Kasumi-1 (cell line): ENCODE measurements at places on chromosomes 2 and 18.

DNA sequence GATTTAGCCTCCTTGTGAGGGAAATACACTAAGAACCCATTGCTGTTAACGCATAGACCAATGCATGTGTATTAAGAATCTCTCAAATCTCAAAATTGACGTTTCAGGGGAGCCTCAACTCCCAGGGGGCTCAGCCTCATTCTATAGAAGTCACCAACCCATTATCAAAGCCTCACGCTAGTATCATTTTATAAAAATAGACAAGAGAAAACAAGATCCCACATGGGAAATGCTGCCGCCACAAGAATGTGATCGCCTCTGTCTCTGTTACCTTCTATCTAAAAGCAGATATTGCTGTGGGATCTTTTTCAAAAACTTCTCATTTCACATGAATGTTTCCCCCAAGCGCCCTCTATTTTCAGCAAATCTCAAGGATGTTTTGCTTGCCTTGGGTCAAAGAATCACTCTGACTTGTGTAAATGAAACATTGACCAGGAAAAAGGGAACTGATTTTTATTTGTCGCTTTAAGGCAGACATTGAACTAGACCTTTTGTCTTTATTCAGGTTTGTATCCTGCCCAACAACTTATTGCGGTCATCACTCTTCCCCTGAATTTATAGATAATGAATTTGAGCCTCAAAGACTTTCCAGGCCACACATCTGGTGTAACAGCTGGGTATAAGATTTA, 679.0 kb upstream of the ID2 start:
- DNase-seq, result no peak

GRCh38 chr2:18799397-18799796, 210.0 kb upstream of the NT5C1B start:
- no peak for DNase-seq

DNA sequence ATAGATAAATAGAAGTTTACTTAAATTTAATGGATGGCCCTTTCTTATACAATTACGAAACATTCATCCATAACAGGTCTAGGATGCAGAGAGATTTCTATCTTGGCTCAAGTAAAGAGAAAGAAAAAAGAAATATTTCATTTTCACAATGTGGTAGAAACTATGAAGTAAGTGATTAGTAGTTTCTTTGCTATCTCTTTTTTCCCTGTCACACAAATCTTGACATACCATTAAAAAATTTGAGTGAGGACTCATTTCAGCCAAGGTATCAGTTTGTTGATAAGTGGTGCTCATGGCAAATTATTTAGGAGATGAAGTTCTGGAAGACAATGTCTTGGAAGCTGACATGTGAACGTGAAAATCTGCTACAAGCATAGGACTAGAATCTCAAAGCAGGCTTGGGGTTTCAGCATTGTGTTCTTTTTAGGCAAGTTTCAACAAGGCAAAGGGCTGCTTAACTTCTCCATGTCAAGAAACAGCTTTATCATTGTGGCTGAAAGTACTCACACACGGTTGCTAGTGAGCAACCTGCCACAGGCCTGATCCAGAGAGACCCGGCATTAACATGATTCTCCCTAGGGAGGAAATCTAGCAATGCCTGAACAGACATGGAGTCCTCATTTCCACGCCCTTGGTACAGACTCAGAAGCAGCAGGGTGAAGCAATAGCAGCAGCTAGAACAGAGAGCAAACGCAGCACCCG, 414.6 kb downstream of the DLGAP1 start:
- no peak for DNase-seq

DNA sequence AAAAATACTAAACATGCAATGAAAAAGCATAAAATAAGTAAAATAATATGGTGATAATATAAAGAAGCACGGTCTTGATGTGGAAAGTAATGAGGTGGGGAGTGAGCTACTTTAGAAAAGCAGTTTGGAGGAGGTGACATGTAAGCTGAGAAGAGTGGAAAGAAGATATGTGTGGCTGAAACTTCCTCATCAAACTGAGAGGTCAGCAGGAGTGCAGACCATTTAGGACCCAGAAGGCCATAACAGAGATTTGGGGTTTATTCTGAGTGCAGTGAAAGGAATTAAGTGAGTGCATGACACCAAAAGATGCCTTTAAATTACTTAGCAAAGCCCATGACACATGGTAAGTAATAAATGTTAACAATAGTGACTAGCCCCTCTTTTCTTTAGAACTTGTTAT, 24.4 kb upstream of the TMEM182 start:
- DNase-seq, result no peak

DNA sequence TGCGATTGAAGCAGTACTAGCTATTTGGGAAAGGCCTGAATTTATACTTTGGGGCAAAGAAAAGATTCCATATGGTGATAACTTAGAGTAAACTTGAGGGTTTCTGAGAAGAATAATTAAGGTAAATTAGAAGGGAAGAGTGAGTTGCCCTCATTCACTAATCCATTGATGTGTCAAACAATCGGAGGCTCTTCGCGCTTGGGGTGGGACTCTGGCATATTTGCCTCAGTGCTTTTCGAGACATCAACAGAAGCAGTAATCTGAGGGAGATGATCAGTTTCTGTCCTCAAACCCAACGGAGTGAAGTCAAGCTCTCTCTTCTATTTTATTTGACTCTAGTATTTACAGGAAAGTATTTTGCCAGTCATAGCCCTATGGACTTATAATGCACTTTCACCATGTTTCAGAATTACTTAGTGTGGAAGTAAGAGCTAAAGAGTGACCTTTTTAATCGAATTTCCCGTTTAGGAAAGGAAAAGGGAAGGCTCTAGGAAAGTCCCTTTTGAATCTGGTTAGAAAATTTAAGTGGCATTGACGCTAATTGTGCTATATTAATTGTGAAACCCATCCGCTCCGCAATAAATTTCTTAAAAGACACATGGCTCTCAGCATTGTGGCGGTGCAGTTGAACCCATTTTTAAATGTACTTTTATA, 1.3 kb downstream of the RAB10 start:
- DNase-seq, result peak; percentile 32

DNA sequence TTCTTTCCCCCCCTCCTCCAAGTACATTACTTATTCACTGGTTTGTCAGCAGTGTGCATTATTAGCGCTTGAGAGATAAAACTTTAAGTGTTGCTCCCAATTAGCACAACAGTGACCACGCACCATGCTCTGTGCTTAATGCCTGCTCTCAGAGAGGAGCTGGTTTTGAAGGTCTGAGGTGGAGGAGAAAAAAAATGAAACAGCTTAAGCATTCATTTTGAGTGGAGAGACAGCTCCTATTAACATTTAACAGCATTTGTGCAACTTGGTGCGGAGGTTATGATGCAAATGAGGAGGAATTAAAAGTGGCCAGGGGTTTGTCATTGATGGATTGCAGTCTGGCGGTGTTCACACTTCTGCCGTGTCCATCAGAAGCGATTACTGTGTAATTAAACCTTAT, 141.8 kb downstream of the FIGN start:
- no peak for DNase-seq

DNA sequence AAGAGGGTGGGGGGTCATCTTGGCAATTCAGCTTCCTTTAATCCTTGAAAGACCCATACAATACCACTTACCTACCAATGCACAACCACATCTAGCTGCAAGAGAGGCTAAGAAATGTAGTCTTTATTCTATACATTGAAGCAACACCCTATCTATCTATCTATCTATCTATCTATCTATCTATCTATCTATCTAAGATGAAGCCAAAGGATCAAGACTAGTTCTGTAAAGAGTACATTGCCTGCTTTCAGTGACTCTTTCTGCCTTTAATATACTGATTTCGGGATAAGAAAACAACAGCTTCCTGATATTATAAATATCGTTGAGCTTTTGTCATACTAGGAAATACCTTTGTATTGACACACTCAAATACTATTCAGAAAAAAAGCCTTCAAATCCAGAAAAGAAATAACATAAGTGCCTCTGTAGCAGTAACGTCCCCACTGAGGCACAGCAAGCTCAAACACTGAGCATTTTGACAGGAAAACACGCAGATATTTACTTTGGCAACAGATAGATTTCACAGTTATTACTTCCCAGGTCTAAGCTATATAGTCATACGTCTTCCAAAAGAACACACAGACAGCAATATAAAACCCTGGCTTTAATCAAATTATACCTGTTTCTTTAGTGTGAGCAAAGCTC, 139.4 kb upstream of the SERTAD2 start:
- no peak for DNase-seq

DNA sequence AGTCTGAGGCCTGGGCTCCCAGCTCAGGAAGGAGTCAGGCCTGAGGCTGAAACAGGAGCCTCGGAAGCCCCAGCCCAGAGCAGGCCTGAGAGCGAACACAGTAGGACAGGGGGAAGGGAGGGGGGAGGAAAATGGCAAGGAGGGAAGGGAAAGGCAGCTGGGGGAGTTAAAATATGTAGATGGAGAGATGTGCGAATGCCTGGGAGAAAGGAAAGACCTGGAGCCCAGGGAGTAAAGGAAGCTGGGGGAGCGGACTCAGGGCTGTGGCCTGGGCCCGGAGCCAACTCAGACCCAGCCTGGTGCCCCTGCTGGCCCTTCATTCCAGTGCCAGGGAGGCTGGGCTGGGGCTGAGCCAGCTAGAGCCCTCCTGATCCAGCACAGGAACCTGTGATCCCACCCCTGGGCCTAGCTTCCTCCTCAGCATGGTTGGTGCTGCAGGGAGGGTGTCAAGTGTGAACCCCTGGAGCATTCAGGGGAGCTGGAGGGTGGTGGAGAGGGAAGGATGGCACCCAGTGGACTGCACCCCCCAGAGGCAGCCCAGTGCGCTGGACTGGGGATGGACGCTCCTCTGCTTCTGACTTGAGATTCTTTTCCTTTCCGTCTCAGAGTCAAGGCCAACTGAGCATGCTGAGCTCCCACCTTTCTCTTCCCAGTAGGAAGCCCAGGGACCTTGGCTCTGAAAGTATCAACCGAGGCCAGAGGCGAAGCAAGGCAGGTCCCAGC, 46.3 kb downstream of the EMX1 start:
- DNase-seq, result no peak

DNA sequence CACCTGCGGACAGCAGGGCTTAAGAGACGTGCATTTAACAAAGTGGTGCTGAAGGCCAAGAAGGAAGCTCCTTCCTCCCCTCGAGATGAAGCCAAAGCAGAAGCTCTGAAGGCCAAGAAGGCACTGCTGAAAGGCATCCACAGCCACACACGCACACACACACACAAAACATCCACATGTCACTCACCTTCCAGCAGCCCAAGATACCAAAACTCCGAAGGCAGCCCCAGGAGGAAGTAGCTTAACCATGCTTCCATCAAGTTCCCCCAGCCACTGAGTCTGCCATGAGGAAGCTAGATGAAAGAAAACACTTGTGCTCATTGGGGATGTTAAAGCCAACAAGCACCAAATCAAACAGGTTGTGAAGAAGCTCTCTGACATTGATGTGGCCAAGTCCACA, 175.7 kb upstream of the POU3F3 start:
- DNase-seq, result peak; percentile 9

DNA sequence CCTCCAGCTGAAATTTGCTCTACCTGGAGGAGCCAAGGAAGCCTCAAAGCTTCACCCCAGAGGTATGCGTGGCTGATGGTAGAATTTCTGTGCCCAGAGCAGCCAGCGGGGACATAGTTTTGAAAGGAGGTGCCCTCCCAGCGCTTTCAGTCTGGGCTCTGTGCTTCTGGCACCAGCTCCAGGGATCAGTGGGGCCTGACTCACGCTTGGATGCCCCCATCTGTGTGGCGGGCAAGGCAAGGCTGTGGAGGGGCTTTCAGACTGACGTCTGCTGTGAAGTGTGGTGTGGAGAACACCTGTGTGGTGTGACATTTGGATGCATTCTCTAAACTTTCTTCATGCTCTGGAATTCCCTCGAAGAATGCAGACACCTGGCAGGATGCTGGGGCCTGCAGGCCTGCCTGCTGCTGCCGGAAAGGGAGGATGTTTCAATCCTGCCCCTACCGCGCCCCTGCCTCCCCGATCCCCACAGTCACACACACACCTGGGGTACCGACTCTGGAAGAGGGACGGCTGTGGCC, 84.1 kb downstream of the CTIF start:
- no peak for DNase-seq

DNA sequence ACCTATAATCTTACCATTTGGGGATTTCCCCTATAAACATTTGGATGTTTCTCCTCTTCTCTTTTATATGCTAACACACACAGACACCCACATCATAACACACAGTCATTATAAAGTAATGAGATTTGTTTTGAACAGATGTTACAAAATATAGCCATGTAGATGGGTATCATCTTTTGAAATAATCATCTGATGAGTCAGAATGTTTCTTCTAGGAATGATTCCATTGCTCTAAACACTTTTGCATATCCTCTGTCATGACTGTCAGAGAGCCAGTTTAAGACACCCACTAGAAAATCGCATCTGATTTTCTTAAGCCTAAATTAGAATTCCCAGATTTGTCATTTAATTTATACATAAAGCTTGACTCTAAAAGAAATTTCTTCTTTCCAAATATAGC, 442.6 kb downstream of the CMPK2 start:
- no peak for DNase-seq

DNA sequence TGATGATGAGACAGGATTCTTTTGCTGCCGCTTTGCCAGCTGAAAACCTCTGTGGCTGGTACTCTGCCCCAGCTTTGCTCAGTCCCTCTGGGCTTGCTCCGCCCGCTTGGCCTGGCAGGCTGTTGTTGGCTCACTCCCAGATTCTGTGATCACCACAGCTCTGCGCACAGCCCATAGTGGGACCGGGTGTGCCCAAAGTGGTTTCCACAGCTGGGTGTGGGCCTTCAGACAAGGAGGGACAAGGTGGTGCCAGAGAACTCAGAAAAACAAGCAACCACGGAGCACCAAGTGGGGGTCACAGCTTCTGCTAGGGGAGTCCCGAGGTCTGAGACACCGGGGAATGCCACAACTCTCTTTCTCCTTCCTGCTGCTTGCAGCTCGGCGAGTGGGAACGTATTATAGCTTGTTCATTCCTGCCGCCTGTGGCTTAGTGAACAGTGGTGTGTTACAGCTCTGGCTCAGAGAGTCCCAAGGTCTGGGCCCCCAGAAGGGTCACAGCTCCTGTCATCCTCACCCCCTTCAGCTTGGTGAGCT, 9.2 kb upstream of the KYNU start:
- no peak for DNase-seq

DNA sequence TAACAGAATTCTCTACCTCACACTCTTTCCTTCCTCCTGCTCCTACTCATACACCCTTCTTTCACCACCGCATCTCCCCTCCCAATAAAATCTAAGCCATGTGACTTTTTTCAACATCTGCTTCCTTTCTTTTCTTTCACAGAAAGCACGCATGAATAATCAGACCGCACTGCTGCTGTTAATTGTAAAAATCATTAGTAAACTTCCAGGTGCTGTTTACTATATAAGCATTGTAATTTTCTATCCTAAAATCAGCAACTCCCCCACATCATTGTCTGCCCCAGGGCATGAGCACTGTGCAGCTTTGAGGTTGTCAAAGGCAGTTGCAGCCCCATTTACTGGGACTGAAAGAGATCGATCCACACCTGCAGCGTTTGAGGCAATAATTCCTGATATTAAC, 782.6 kb upstream of the ID2 start:
- DNase-seq, result peak; percentile 91

GRCh38 chr18:2407961-2408360, 163.3 kb downstream of the METTL4 start:
- DNase-seq, result no peak
